ENCODE measurements at places on chromosomes 7 and 10.

GRCh38 chr10:88136712-88137111 is 273.3 kb downstream of the PTEN start:
- no peak for DNase-seq

DNA sequence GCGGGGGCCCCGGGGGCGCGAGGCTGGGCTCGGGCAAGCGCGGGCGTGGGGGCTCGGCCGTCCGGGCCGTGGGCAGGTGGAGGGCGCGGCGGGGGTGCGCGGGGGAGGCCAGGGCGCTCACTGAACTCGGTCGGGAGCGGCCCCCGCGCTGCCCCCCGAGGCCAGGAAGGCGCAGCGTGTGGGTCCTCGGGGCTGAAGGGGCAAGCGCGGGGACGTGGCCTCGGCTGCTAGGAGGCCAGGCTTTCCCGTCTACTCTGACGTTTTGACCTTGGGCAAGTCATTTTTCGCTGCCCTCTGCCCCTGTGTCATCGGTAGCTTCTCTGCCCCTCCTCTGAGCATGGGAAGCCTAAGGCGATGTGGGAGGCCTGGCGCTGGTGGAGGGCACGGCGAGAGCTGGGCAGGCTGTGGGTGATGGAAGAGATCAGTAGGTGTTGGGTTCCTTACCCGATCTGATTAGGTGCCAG is 441 bp downstream of the FBH1 start:
- DNase-seq, result peak; percentile 7

- DNase-seq, result no peak
Observed at GRCh38 chr10:17878896-17879295, 69.7 kb downstream of the MRC1 start.

GRCh38 chr10:6640433-6641040 is 60.5 kb upstream of the PRKCQ start:
- DNase-seq, result no peak

- DNase-seq, result peak; percentile 42
Observed at GRCh38 chr10:101829561-101830315, 11.5 kb upstream of the OGA start.

DNA sequence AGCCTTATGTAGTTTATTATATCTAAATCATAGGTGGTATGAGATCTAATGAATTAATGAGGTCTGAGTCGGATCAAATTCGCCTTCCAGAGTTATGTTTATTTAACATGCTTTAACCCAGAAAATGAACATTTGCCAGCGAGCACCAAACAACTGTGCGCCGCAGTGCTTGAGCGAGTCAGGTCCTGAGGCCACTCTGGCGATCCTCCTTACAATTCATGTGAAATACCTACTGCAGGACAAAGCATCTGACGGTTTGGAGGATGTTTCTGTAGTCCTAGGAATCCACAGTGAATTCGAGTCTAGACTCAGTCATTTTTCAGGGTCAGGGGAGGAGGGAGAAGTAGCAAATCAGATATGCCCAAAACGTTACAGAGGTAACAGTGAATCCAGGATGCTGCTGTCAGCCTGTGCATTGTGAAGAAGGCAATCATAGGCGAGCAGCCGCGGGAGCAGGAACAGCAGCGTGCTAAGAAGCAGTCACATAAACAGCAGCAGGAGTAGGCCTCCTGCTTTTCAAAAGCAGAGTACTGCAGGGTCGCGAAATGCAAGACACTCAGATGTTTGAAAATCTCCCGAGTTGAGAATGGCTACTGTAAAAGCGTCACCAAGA is 120.2 kb downstream of the CACNB2 start:
- no peak for DNase-seq

- DNase-seq, result peak; percentile 6
Observed at GRCh38 chr10:69734797-69735468, 66.8 kb upstream of the COL13A1 start.

GRCh38 chr7:103921692-103922091 is 67.8 kb downstream of the RELN start:
- no peak for DNase-seq

DNA sequence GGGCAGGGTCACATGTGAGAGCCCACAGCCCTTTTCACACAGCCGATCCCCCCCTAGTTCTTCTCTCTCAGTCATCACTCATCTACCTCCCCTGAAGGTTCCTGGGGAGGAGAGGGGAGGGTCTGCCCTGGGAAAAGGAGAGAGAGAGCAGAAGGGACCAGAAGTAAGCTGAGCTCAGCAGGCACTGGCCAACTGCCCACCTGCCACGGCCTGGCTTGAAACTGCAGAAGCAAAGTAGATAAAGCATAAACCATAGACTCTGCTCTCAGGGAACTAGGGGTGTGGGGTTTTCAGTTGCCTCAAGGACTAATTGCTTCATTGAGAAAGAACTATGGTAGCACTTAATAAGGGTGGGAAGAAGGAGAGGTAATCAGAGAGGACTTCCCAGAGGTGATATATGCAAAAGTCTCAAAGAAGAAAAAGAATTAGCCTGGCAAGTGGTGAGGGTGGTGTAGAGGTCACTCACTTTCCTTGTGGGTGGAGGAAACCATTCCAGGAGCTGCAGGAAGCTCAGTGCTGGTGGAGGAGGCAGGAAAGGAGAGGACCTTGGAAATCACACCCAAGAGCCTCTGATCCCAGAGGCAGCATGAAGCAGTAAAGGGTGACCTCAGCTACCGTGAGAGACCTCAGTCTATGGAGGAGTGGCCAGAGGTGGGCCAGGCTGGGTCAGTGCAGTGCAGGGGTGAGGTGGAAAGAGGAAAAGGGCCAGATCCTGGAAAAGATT is 17.2 kb downstream of the PILRA start:
- no peak for DNase-seq

DNA sequence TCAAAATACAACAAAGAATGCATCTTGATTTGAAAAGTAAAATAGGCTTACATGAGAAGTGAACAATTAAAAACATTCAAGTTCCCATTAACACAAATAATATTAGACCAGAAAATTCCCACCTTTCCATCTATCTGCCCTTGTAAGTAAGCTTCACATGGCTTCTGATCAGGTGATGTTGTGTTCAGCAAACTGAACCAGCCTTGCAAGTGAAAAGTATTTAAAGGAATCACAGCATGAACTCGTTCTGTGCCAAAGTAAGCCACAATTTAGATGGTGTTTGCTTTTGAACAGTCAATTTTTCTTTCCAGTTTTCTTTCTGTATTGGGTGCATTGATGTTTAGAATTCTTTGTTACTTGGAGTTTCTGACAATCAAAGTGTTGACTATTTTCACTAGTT is 347.9 kb downstream of the TNS3 start:
- no peak for DNase-seq

GRCh38 chr7:132933072-132933458 is 148.8 kb downstream of the CHCHD3 start:
- no peak for DNase-seq

DNA sequence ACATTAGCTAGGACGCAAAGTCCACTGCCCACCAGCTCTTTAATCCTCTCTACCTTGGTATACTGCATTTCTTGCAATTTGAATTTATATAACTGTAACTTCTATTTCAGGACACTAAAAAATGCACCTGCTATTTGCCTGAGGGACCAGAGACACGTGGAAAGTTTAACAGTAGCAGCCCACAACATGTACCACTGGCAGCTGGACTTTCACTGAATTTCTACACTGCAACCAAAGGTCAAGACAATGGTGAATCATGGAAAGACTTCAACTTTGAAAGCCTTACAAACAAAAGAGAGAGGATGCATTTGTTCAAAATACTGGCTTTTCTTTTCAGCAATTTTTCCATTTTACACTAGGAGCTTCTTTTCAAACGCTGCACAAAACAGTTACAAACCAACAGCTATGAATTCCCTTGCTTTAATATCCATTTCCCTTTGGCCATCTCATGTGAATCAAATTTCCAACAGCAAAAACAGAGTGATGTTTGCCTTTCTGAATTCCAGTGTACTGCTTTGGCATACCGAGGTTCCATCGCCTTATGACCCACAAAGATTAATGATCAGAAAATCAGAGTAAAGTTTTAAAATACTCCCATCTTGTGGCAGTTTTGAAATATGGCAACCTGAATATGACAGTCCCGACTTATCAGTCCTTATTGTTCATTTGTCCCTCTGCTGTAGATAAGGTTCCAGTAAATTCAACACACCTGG is 29.9 kb upstream of the HNRNPH3 start:
- DNase-seq, result no peak

GRCh38 chr7:157669768-157670351 is 333.1 kb downstream of the DNAJB6 start:
- no peak for DNase-seq

GRCh38 chr10:70664702-70665195 is 7.6 kb upstream of the ADAMTS14 start:
- no peak for DNase-seq
